SIG-M5 (cell line): ENCODE measurements at places on chromosomes 3 and 15.

GRCh38 chr3:166788936-166789335 is 591.2 kb downstream of the ZBBX start:
- DNase-seq = no peak

DNA sequence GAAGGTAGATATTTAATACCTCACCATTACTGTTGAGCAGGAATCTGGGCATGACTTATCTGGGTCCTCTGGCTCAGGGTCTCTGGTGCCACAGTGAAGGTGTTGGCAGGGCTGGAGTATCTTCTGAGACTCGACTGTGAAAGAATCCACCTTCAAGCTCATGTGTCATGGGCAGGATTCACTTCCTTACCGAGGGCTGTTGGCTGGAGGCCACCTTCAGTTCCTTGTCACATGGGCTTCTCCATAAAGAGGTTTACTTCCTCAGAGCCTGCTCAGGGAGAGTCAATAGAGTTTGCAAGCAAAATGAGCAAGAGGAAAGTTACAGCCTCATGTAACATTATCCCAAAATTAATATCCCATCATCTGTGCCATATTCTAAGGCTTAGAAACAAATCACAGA is 459.5 kb downstream of the NR2F2 start:
- DNase-seq = no peak

DNA sequence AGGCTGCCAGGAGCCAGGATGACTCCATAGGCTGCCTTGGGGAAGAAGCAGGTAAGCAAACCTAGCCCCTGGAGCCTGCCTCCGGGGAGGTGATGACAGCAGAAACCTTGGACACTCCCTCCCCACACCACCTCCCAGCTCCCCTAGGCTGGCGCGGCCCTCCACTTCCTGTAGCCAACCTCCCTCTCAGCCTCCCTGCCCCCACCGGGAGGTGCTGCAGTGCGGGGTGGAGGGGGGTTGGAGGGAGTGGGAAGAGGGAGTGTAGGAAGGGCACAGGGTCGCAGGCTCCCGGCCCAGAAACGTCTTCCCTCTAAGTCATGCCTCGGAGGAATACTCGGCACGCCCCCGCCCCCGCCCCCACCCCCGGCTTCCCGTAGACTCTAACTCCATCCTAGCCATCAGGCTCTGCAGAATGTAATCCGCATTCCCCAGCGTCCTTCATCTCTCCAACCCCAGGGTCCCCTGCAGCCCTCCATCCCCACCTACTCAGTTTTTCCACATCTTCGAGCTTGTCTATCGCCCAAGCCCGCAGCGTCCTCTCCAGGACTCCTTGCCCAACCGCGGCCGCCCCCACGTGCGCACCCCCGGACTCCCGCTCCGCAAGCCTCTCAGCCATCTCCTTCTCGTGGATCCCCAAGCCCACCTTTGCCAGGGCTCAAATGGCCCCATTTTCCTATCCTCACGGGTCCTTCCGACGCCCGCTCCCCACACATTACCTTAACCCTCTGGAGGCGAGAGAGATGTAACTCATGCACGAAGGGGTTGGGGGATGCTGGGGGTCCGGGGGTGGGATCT is 528 bp downstream of the LPCAT4 start:
- no peak for DNase-seq

GRCh38 chr3:17329927-17330326 is 412.5 kb downstream of the TBC1D5 start:
- DNase-seq = no peak

DNA sequence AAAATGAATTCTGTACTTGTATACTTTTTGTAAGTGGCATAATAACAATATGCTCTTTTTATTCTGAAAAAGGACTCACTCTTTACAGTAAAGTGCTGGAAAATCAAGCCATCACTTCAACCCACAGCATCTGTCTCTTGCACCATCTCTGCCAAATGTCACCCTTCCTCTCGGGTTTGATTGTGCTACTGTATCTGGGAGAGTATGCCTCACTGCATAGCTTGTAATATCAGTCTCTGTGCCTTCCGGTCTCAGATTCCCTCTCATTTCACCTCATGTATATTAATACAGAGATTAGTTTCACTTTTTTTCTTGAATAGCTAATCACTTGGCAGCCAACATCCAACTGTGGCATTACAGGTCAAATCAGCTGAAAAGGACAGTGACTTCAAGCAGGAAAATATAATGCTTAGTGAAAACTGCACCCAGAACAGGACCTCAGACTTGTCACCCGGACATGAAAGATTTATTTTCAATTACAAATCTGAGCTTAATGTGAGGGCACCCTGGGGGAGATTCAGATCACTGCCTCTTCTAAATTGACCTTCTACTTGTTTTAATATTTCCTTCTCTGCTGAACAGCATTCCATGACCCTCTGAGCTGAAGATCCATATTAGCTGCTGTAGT is 605.8 kb upstream of the NAALADL2 start:
- DNase-seq = no peak

DNA sequence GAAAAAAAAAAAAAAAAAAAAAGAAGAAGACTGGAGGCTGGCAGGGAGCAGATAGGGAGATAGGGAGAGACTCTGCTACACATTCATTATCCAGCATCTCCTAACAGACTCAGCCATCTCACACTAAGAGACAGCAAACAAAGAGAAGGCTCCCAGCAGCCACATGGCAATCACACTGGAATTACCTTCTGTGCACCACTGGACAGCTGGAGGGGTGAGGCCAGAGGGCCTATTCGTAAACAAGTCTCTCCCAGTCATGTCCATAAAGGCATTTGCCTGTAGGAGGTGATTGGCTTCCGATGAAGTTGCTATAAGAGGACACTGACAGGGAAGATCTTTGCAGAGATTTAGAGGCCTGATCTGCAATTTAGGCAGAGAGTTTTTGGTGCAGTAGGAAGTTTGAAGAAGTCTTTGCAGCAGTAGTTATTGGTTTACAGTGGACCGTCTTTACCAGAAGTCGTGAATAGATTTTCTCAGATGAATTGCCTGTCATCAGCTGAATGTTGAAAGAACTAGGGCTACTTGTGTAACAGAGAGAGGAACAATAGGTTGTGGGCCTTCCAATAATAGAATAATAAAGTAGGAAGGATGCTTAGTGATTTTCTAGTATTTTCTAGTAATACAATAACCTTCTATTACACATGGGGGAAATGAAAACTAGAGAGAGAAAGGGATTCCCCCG is 89.7 kb downstream of the TP63 start:
- no peak for DNase-seq

DNA sequence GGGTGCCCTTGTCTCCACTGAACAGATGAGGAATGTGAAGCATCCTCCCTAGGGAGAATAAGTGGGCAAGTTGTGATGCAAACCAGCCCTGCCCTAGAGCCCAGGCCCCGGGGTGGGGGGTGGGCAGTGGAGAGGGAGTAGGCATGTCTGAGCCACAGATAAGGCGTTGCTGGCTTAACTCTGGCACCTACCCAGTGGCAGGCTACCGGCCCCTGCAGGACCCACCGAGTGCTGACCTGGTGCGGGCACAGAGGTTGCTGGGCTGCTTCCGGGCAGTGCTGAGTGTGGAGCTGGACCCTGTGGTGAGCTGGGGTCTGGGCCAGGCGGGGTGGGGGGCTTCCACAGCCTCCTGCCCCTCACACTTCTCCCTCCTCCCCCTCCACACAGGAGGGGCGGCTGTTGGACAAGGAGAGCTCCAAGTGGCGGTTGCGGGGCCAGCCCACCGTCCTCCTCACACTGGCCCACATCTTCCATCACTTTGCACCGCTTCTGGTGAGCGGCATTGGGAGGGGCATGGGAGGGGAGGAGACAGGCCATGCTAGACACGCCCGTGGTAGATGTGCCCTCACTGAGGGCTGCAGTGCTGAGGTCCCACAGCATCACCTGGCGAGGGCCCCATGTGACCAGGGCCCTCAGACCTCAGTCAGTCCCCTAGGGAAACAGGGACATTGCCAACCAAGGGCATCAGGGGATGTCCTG is 10.1 kb downstream of the RNF123 start:
- DNase-seq = no peak

DNA sequence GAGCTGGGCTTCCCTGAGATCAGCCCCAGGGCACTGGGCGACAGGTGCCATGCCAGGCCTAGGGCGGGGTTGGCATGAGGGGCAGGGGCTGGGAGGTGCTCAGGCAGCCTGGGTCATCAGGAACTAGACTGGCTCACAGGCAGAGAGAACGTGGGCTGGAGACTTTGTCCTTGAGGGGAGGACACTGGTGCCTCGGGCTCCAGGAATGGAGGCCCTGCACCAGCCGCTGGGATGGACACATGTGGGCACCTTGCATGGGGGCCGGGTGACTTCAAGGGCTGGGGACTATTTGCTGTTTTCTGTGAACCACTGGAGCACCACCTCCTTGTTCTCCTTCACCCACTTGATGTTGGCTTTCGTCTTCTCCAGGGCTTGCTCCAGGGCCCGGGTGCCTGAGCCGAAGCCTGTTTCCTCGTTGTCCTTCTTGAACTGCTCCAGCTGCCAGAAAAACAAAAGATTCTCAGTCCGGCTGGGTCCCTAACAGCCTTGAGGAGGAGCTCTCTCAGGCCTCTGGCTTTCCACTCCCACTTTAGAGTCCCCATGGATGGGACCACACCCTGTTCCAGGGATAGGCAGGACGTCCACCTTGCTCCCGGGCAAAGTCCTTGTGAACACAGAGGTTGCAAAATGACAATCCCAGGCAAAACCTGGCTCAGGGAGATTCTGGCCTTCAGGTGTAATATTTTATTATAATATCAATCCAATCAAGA is 9.1 kb downstream of the MESP2 start:
- no peak for DNase-seq

GRCh38 chr3:10351013-10351735 is 30.3 kb upstream of the SEC13 start:
- no peak for DNase-seq

GRCh38 chr3:138587374-138587773 is 6.7 kb downstream of the CEP70 start:
- DNase-seq = no peak

DNA sequence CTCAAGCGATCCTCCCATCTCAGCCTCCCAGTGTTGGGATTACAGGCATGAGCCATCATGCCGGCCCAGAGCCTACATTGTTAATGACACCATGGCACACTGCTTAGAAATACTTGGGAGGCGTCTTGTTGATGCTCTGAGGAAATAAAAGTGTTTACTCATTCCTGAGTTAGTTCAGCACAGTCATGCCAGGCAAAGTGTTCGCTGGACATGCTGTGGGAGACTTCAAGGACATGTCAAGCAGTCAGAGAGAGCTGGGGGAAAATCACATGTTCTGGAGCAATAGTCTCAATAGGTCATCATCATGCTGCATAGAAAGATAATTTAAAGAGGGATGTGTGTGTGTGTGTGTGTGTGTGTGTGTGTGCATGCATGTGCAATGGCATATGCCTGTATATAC is 37.5 kb downstream of the TTC23 start:
- DNase-seq = no peak

GRCh38 chr3:55899887-55900286 is 412.8 kb upstream of the WNT5A start:
- no peak for DNase-seq

GRCh38 chr15:96031426-96032110 is 298.9 kb upstream of the NR2F2 start:
- no peak for DNase-seq

DNA sequence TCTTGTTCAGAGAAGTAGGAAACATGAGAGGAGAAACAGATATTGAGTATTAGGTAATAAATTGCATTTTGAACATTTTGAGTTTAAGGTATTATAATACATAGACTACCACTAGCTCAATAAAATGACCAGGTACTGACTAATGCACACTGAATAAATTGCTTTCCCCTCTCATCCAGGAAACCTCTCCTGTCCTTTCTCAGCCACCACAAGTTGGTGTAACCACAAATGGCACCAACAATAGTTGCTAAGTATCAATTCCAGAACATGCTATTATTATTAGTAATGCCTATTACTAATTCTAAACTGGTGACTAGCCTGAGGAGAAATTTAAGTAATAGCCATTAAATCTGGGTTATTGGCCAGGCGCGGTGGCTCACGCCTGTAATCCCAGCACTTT is 47.3 kb upstream of the XRN1 start:
- DNase-seq = no peak

DNA sequence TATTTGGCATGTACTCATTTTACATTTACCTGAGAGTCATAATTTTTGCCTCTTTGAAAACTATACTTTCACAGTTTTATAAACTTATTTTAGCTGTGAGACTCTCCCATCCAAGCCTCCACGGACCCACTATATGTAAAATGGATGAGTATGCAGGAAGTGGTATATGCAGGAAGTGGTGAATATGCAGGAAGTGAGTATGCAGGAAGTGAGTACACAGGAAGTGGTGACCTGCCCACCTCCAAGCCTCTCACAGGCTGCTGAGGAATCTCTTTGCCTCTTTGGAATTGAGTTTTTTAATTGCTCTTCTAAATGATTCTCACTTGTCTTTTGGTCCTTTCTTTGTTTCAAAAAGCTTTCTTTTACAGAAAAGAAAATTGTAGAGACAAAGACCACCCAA is 85.2 kb downstream of the KBTBD8 start:
- no peak for DNase-seq

DNA sequence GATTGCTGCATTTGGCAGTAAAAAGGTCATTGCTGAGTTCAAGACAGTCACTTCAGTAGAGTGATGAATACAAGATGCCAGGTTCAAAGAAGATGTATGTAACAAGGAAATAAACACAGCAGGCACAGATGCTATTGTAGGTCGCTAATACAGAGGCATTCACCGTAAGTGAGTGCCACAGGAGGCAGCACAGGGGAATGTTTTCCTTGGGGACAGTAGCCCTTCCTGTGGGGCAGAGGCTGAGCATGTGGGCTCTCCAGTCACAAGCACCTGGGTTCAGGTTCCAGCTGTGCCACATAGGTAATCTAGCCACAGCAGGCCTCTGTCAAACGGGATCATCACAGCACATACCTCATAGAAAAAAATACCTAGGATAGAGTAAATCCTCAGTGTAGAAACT is 86.3 kb downstream of the RSL24D1 start:
- no peak for DNase-seq

DNA sequence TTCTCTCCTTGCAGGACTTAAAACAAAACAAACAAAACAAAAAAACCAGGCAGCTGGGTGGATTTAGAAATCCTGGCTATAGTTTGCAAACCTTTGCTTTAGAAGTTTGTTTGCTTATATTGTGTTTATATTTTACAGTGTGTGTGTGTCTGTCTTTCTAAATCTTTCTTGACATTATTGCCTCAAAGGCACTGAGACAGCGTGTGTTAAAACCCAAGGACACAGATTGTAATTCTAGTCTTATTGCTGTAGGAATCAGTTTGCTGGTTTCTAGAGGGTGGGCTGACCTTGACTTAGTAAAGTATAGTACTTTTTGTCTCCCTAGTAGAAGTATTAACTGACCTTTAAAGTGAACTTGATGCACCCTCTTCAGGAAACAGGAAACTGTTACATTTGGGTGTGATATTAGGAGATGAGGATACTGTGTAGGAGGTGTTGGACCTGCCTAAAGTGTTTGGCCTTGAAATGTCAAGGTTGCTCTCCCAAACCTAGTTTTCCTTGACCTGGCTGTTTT is 71.0 kb downstream of the TCF12 start:
- DNase-seq = no peak

GRCh38 chr3:18345015-18345367 is 80.1 kb downstream of the SATB1 start:
- DNase-seq = no peak

- DNase-seq = no peak
Measured at GRCh38 chr15:81152339-81152738, 18.3 kb downstream of the CFAP161 start.

- no peak for DNase-seq
Measured at GRCh38 chr3:119632829-119633228, 27.6 kb downstream of the POPDC2 start.
